Fibroblast of skin of right quadriceps (primary cell): ENCODE measurements at places on chromosomes 5 and 9.

DNA sequence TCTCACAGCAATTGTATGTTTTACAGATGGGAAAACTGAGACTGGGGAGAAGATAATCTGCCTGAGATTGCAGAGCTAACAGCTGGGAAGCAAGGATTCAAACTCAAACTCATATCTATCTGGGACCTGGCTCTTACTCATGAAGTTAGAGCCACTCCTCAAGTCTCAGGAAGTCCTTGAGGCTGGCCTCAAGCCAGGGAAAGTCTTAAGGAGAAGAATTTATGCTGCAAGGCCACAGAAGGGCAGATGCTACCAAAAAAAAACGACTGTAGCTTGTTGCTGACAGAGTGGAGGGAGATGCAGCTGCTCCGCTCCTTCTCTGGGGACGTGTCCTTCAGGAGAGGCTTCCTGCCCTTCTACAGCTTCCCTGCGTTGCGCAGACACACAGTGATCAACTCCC lies 39.8 kb downstream of the BARHL1 start:
- DNase-seq, result peak; percentile 62

DNA sequence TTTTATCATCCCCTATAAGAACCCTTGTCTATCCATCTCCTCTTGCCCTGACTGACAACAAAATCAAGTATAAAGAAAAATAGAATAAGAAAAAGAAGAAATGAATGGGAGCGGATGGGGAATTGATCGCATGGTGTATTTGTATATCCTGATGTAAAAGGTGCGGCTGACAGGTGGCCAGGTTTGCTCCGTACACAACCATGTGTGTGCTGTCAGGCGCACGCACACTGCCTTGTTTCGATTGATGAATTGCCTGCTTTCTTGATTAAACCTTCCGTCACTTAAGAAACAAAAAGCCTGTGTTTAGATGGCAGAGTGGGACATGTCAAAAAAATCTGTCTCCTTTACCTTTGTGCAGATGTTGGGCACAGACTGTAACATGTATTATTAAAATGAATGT lies 102.6 kb downstream of the MVB12B start:
- DNase-seq, result no peak

DNA sequence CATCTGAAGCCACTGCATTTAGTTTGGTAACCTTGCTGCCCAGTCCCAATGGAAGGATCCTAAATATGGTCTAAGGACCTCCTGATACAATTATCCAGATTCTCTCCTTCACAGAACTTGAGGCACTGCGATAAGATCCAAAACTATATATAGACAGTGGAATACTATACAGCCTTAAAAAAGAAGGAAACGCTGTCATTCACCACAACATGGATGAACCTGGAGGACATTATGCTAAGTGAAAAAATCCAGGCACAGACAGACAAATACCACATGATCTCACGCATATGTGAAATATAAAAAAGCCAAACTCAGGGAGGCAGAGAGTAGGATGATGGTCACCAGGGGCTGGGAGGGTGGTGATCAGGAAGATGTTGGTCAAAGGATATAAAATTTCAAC lies 2.8 kb upstream of the IL4 start:
- no peak for DNase-seq

DNA sequence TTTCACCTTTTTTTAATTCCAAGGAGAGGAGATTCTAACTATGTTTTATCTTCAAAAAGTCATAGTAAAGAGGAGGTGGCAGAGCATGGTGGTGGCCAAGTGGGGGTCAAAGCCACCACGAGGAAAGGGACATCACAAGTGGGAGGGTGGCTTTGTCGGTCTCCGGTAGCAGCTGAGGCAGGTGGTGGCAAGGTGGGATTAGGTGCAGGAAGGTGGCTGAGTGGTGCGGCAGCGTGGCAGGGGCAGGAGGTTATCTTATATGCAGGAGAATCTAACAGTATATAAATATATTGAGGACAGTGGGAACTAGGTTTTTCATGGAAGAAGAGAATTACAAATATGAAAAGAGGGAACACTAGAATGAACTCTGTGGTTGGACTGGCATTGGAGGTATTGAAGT lies 196.8 kb downstream of the FSTL4 start:
- no peak for DNase-seq

DNA sequence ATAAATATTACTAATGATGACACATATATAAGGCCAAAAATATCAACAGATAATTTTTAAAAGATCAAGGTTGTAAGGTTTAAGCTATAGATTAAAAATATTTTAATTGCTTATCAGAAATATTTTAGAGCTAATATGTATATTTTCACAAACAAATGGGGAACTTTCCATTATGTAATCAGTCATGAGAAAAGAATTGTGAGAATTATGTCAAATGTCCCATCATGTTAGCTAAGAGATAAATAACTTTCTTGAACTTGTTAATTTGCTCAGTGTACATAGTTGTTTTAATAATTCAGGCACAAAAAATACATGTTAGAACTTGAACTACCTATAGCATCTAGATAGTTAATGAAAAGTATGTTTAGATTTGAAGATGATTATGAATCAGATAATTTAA lies 67.7 kb downstream of the SYK start:
- DNase-seq, result no peak

GRCh38 chr5:69092969-69093368 lies 845 bp upstream of the SLC30A5 start:
- no peak for DNase-seq

DNA sequence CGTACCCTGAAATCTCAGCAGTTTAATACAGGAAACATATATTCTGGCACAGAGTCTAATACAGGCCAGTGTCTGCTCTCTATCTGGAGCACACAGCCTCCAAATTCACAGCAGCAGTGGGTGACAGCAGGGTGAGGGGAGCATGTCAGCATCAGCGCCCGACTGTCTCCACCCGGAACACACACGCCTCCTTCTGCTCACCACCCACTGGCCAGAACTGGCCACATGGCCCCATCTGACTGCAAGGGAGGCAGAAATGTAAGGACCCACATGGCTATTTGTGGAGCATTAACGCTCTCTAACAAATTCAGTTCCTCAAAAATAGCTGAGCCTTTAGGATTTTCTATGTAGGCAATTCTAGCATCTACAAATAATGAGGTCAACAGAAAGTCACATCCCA lies 24.6 kb downstream of the UBE2QL1 start:
- no peak for DNase-seq

- DNase-seq, result no peak
Observed at GRCh38 chr9:92980085-92980745, 32.9 kb downstream of the FGD3 start.

DNA sequence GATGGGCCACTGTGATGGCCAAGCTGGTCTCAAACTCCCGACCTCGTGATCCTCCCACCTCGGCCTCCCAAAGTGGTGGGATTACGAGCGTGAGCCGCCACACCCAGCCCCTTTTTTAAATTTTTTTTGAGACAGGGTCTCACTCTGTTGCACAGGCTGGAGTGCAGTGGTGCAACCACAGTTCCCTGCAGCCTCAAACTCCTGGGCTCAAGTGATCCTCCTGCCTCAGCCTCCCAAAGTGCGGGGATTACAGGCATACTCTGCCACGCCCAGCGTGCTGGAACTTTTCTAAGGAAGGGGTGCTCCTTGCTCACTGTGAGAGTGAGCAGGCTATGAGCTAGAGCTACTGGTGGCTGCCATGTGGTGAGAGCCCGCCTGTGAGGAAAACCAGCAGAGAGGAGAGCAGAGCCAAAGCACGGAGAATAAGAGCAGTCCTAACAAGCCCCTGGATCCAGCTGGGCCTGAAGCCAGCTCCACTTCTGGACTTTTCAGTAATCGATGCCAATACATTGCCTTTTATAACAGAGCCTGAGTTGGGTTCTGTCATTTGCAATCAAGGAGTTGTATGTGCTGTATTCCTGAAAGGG lies 75.5 kb upstream of the UNC5A start:
- DNase-seq, result no peak

GRCh38 chr5:33501899-33502298 lies 61.1 kb downstream of the TARS1 start:
- DNase-seq, result no peak

- DNase-seq, result no peak
Observed at GRCh38 chr5:165139262-165139661, 1633.8 kb downstream of the MAT2B start.

DNA sequence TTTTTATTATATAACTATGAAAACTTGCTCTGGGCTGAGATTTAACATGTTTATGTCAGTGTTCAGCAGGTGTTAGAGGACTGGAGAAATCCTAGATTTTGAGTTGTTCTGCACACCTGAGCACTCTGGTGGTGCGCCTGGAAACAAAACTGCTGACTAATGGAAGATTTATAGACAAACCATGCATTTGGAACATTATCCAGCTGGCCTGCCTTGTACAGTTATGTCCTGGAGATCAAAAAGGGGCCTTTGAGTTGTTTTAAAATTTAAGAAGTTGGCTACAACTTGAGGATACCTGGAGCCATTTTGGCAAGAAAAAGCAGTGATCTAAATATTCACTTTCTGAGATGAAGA lies 5.7 kb upstream of the ARHGEF28 start:
- no peak for DNase-seq

DNA sequence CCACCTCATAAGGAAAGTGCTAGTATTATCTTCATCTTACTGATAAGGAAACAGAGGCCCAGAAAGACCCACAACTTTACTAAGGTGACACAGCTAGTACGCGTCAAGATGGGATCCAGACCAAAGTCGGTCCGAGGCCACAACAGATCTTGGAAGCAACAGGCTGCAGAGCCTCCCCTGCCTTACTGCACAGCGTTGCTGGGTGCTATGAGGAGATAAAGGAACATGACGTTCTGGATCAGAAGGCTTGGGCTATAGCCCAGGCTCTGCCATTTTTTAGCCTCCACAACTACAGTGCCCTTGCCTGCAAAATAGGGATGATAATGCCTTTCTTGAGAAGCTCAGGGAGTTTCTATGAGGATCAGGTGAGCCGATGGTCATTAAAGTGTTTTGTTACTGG lies 144.1 kb downstream of the NMUR2 start:
- DNase-seq, result no peak

- peak; percentile 79 for DNase-seq
Observed at GRCh38 chr9:18442629-18443491, 31.1 kb upstream of the ADAMTSL1 start.

DNA sequence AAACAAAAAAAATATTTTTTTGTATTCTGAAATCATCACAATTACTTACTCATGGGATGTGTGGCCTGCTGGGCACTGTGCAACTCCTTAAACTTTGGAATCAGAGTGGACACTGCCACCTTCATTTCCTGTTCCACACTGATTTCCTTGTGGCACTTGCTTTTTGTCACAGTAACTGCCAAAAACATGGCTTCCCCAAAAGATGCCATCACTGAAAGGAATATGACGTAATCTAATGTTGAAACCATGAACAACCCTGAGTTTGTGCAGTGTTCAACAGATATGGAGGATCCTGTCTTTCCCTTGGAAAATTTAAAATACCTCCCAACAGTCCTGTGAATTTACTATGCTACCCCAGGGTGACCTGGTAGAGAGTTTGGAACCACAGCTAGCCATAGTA lies 12.6 kb upstream of the IL12B start:
- DNase-seq, result no peak

DNA sequence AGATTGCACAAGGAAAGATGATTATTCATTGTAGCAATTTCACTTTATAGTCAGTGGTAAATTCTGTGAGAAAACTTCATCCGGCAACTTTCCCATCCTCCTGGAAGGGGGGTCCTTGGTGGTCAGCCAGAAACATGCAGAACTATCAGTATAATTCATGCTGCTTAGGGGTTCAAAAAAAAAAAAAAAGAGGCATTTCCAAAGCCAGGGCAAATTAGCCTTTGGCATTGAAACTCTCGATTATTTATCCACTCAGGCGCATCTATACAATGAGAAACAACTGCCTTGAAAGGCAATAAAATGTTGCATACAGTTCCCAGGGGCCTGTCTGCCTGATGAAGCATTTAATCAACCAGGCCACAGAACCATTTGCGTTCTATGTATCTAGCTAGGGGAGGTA lies 263.3 kb downstream of the TMEM167A start:
- no peak for DNase-seq

GRCh38 chr9:715300-715699 lies 126.2 kb upstream of the DMRT1 start:
- DNase-seq, result no peak

DNA sequence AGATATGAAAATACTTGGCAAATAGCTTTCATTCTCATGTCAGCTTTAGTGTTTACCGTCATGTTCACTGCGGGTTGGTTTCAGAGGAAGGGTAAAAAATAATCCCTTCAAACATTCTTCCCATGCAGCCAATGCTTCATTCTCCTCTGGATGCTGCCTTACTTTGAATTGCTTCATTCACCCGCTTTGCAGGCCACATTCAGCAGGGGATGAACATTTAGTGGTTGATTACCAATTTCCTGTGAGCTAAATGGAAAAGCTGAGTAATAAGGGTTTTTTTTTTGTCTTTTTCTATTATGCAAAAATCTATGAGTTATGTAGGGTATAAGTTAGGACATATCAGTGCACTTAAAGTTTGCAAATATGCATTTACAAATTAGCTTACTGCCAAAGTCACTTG lies 96.3 kb upstream of the MEF2C start:
- peak; percentile 85 for DNase-seq

GRCh38 chr9:70656281-70656680 lies 241.8 kb upstream of the KLF9 start:
- no peak for DNase-seq

- DNase-seq, result no peak
Observed at GRCh38 chr9:35078066-35078465, 1.7 kb downstream of the FANCG start.

DNA sequence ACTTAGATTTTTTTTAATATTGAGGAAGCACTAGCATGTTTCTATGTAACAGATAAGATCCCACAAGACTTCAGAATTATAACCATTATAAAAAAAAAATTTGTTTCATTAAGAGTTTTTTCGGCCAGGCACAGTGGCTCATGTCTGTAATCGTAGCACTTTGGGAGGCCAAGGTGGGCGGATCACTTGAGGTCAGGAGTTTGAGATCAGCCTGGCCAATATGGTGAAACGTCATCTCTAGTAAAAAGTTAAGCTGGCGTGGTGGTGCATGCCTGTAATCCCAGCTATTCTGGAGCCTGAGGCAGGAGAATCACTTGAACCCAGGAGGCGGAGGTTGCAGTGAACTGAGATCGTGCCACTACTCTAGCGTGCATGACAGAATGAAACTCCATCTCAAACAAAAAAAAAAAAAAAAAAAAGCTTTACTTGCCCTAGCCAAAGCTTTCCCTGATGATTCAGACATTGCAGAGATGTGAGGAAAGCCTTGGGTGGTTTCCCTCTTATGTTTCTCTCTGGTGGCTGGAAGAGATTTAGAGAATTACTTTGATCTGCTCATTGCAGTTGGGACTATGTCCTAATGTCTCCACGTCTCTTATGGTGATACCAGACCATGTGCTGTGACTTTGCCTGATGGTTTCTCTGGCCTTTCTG lies 65.4 kb downstream of the EGFLAM start:
- peak; percentile 62 for DNase-seq

- DNase-seq, result no peak
Observed at GRCh38 chr9:131100445-131100844, 4.1 kb downstream of the AIF1L start.

GRCh38 chr9:69975681-69976080 lies 68.0 kb upstream of the MAMDC2 start:
- peak; percentile 58 for DNase-seq

- no peak for DNase-seq
Observed at GRCh38 chr5:21154526-21154925, 1166.5 kb upstream of the CDH18 start.
